ENCODE measurements at places on chromosomes 12 and 14.

- no peak for DNase-seq
Observed at GRCh38 chr12:26203167-26203780, 7.9 kb downstream of the SSPN start.

DNA sequence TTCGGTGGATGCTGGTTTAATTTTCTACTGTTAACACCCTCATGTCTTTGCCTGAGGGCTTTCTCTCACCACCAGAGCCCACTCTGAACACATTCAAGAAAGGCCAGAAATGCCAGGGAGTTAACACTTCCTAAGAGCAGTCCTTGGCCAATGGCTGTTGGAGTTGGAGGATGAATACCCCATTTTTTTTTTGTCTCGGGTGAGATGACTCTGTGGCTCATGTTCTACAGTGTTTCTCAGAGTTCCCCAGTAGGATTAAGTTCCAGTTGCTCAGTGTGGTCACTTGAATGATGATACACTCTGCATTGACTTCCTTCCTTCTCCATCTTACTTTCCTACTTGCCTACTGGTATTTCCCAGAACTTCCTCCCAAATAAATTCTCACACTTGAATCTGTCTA is 65.8 kb downstream of the FOS start:
- DNase-seq, result no peak

DNA sequence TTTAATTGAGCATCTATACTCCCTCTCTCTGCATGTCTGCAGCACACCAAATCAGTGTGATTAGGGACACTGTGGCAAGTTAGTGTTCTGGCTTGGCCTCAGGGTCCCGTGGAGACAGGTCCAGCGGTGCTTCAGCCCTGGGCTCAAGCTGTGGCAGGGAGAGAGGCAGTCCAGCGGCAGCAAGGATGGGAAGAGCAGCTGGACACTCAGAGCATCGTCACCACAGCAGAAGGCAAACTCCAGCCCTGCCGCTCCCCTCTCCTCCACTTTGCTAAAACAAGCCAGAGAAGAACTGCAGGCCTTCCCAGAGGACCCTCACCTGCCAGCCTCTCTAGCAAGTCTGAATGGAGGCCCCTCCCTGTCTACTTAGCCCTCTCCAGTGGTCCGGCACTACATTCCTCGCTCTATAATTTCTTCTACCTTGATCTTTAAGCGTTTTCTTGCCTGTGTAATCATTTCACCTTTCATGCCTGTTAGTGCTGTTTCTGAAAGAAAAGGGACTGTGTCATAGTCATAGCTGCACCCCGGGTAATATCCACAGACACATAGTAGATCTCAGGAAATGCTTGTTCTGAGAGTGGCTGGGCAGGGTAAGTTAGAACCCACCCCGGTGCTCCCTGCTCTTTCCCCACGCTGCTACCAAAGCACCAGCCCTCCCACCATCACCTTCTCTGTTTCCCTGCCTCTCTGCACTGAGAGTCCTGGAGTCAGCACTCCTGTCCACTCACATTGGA is 22.1 kb downstream of the ZFP36L1 start:
- DNase-seq, result no peak

GRCh38 chr12:50477241-50477832 is 27.4 kb upstream of the DIP2B start:
- DNase-seq, result no peak

DNA sequence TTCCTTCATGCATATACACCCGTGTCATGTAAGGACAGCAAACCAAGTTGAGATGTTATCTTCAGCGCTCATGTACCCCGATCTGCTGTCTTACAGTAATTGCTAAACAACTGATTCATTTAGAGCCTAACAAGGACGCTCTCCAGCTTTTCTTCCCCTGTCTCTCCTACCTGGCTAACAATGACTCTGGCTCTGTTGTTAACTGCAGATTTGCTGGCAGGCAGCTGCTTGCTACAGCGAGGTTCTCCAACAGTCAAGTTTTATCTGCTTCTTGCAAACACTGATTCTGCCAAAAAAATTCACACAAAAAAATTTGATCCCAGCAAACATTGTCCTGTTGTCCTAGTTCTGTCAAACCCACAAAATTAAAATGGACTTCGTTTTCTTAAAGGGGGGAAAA is 101.6 kb downstream of the OTX2 start:
- no peak for DNase-seq

DNA sequence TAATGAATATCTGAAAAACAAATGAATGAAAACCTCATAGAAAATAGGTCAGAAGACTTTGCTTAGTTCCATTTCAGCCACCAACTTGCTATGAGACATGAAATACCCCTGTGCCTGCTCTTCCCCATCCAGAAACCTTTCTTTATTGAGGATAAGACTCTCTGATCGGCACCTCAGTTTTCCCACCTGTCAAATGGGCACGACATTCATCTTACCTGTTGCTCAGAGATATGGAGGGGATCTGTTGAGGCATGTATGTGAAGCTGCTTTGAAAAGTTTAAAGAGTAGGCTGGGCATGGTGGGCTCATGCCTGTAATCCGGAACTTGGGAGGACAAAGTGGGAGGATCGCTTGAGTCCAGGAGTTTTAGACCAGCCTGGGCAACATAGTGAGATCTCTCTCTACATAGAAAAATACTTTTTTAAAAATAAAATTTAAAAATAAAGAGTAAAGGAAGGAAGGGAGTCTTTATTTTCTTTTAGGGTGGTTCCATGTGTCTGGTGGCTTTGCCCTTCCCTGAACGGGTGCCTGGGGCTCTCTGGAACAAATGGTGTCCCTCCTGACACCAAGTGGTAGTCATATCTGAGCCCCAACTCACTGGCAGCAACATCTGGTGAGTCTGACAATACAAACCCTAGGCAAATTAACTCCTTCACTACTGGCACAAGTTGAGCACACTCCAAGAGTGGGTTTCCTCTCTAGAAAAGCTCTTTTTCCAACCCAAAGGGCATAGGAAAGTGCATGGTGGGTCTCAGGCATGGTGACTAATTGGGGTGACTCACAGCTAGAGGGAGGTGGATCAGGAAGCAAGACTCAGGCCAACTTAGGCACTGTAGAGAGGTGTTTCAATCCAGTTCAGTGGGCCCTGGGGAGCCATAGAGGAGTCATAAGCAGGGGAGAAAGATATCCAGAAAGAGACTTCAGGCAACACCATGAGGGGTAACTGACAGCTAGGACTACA is 42.1 kb downstream of the MAP1LC3B2 start:
- DNase-seq, result peak; percentile 48

DNA sequence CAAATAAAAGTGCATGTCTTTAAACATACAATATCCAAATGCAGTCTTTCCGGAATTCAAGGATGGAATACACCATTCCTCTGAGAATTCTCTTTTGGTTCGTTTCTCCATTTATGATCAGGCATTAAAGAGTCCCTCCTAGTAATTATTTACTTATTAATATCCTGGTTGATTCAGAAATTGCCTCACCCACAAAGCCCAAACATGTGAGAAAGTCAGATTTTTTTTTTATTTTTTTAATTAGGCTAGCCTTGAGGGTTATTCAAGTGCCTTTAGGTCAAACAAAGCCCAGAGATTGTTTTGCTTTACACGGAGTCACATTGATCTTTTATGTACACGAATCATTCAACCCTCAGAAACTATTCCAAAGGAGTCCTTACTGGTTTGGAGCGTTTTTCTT is 6.4 kb upstream of the TSPAN8 start:
- no peak for DNase-seq

GRCh38 chr14:80754696-80755095 is 186.8 kb downstream of the CEP128 start:
- DNase-seq, result no peak

DNA sequence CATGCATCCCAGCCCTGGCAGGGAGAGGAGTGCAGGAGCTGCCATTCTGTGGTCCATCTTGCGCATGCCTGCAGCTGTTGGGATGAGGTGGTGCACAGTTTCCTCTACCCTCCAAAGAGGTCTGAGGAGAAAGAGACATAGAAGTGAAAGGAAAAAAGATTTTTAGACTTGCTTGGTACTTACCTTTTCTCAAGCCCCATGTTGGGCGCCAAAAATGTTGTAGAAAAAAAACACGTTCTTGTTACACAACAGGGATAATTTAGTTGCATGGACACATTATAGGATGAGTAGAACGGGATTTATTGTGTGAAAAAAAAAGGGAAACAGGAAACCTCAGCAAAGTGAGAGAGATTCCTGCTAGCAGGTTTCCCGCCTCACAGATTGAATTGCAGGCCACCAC is 244.4 kb upstream of the GARIN2 start:
- DNase-seq, result peak; percentile 55

DNA sequence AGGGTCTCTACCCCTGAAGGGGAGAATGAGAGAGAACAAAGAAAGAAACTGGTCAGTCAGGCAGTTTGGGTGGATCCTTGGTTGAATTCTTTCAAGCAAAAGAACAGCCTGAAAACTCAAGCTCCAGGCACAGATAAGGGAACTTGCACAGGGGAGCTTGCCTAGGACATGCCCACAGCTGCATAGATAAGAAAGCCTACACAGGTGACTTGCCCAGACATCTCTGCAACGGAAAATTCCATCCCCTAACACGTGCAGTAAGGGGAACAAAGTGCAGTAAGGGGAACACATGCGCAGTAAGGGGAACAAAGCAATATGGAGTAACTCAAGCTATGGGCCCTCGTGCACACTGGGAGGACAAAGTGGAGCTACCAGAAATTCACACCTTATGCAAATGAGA is 540.1 kb upstream of the MIS18BP1 start:
- no peak for DNase-seq

GRCh38 chr12:103382736-103383346 is 112.9 kb downstream of the C12orf42 start:
- no peak for DNase-seq

DNA sequence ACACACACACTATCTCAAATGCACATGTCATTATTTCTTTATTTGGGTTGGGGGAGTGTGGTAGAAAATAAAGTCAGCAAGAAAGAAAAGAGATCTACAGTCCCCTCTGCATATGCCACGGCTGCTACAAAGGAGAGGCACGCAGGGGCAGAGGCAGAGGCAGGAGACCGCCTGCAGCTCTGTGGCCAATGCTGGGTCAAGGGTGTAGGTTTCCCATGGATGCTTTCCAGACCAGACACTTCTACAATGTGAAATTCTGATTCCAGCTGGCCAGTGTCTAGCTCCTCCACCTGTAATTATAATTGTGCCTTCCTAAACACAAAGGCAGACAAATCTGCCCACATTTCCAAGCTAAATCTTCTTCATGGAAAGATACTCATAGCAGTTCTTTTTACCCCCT is 19.2 kb downstream of the VPS37B start:
- peak; percentile 57 for DNase-seq

- DNase-seq, result peak; percentile 75
Observed at GRCh38 chr12:56193025-56193578, 3.8 kb upstream of the SMARCC2 start.

DNA sequence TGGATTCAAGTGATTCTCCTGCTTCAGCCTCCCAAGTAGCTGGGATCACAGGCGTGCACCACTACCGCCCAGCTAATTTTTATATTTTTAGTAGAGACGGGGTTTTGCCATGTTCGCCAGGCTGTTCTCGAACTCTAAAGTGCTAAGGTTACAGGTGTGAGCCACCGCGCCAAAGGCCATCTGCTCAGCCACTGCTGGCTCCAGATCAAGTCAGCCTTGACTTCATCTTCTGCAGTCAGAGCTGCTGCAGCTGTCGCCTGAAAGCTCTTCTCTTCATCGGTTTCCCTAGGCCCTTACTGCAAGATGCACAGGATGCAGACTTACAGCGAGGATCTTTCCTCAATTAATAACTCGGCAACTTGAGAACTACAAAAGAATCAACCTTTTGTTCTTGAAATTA is 66.8 kb downstream of the CLIP1 start:
- DNase-seq, result no peak

DNA sequence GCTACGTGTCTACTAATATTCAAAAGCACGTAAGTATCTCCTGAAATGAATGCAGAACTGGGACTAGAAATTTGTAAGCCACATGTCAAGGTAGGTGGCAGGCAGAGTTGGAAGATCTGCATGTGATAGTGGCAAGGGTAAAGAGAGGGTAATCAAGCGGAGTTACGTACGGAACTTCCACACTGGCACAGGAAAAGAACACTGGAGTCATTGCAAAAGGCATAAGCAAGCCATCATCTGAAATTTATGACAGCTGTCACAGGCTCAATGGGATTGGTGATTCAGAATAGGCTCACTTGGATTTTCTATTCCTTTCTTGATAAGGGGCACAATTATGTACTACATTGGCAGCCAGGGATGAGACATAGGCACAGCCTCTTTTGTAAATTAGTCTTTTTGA is 245.3 kb downstream of the PDZRN4 start:
- no peak for DNase-seq
